Fibroblast of skin of left quadriceps (primary cell): ENCODE measurements at places on chromosomes 5 and 9.

- DNase-seq = no peak
These were observed 943 bp downstream of the SFXN1 start for GRCh38 chr5:175479125-175479881.

- peak; percentile 42 for DNase-seq
These were observed 59.8 kb downstream of the DOCK2 start for GRCh38 chr5:169696621-169697510.

GRCh38 chr9:106334081-106334480 lies 528.9 kb upstream of the ZNF462 start:
- no peak for DNase-seq

DNA sequence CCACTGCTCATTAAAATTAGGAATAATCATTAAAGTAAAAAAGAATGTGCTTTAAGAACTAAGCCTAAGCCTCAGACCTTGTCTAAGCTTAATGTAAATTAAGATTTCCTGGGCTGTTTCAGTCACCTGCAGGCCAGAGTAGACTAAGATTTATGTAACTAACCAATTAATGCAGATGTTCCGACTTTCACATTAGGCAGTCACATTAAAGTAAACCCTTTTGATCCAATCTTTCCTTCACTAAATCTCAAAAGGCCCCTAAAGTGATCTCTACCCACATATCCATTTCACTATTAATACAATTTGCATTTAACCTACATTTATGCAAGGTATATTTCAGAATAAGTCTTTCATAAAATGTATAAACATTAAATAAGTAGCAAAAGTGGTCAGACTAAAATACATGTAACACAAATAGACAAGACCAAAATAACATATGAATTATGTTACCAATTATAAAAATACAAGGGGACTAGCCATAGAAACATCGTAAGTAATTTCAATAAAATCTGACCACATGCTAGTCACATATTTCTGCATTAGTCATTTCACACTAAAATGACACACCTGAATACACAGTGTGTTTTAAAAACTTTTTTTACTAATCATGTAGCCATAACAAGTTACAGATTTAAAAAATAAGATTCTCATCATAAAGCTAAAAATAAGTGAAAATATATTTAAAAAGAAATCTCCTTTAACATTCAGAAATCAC lies 7.7 kb downstream of the NR3C1 start:
- DNase-seq = no peak

DNA sequence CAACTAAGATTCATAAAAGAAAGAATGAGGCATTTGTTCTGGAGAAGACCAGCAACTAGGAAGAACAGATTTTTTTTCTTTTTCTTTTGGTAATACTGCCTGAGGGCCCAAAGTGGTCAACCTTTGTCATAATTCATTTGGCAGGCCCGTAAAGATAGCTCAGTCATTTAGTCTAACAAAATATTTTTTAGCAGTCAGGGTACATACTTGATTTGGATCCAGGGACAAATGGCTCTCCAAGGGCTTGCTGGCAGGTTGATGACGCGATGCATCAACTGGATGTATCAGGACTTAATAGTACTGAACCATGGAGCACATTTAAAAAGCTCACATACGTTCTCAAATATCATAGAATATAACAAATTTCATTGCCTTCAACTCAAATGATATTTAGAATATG lies 203.4 kb upstream of the ZNF608 start:
- no peak for DNase-seq

- no peak for DNase-seq
These were observed 275.5 kb upstream of the TAS2R1 start for GRCh38 chr5:9905661-9906060.

GRCh38 chr5:115471345-115472063 lies 73.1 kb downstream of the FEM1C start:
- no peak for DNase-seq

GRCh38 chr9:114681594-114682332 lies at the start of gene TEX48:
Gene TEX48 (minus strand): TSS chr9:114682192. CDS start chr9:114671723, 10,469 bp downstream.
- no peak for DNase-seq

DNA sequence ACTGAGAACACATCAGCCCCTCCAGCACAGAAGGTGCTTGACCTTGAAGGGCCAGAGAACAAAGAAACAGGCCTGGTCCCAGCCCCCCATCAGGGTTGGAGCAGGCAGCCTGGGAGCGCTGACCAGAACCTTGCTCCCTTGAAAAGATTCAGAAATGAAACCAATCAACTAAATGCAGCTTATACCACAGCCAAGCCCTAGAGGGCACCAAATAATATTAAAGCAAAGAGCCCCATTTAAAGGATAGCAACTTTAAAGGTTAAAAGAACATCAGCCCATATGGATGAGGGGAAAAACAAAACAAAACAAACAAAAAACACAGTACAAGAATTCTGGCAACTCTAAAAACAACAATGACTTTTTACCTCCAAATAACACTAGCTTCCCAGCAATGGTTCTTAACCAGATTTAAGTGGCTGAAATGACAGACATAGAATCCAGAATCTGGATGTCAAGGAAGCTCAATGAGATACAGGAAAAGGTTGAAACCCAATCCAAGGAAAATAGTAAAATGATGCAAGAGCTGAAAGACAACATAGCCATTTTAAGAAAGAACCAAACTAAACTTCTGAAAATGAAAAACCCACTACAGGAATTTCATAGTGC lies 471.9 kb downstream of the MTRR start:
- DNase-seq = peak; percentile 14

- DNase-seq = no peak
These were observed 13.5 kb downstream of the DUSP1 start for GRCh38 chr5:172757394-172758010.

- DNase-seq = no peak
These were observed at the start of gene HACD4 for GRCh38 chr9:21031091-21031807. Gene HACD4 (minus strand): TSS chr9:21031640. CDS start chr9:21031590, 50 bp downstream.

DNA sequence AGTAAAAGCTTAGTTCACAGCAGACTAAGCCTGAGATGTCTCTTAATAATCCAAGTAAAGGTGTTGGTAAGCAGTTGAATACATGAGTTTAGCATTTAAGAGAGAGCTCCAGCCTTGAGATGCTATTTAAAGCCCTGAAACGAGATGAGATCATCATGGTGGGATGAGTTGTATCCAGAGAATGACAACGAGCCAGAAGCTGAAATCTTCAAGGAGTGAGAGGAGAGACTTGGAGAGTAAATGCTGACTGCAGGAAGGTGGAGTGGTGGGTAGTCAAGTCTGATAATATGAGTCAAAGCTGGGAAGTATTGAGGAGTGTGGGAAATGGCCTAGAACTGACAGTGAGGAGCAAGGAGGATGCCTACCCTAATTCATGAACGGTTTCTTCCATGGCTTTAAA lies 53.7 kb downstream of the PLAC8L1 start:
- DNase-seq = peak; percentile 21

- no peak for DNase-seq
These were observed 122.1 kb upstream of the DMAC1 start for GRCh38 chr9:7921545-7922197.

GRCh38 chr5:137498736-137499505 lies at the start of gene SPOCK1:
Gene SPOCK1 (minus strand): TSS chr5:137499326.
- peak; percentile 46 for DNase-seq

DNA sequence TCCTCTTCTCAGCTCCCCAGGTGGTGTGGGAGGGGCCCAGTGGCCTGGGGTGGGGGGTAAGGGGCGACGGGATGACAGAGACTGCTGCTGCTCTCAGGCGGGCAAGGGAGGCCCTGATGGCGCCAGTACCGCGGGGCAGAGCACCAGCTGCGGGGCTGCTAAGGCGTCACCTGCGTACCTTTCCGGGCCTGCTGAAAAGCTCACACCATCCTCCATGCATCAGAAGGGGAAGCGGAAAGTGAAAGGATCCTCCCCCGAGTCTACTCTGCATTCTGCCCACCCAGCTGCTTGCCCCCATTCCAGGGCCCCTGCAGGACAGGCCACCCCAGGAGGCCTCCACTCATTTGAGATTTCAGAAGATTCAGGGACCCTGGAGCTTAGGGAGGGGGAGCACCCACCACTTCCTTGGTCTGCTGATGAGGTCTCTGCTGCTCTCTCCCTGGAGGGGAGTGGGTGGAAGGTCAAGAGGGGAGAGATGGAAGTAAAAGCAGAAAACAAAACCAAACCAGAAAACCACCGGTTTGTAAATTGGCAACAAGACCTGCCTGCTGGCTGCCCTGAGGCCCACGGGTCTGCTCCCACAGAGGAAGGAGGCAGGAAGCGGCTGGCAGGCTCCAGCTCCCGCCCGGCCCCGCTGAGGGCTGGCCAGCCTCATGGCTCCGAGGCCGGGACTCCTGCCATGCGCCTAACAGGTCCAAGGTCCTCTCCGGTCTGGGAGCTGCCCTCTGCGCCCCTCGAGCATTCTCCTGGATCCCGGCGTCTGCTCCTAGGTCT lies 33.6 kb downstream of the PRRT1B start:
- DNase-seq = no peak

- DNase-seq = no peak
These were observed 206.0 kb upstream of the PRR16 start for GRCh38 chr5:120258123-120258522.

DNA sequence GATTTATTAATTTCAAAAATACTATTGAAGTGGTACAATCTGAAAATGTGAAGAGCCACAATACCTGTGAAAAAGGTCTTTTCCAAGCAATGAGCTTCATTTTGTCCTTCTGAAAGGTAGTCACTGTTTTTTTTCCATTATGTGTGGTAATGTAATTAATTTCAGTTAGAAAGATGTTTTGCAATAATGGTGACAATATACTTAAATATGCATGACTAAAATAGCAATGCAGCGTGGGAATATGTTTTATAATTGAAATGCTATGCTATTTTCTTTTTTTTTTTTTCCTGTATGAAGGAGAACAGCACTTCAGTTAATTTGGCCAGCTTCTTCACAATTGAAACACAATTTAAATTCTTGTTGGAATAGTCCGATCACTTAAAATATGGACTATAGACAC lies 41.9 kb downstream of the NPR3 start:
- peak; percentile 57 for DNase-seq

GRCh38 chr5:5178136-5178535 lies 38.0 kb downstream of the ADAMTS16 start:
- DNase-seq = no peak

DNA sequence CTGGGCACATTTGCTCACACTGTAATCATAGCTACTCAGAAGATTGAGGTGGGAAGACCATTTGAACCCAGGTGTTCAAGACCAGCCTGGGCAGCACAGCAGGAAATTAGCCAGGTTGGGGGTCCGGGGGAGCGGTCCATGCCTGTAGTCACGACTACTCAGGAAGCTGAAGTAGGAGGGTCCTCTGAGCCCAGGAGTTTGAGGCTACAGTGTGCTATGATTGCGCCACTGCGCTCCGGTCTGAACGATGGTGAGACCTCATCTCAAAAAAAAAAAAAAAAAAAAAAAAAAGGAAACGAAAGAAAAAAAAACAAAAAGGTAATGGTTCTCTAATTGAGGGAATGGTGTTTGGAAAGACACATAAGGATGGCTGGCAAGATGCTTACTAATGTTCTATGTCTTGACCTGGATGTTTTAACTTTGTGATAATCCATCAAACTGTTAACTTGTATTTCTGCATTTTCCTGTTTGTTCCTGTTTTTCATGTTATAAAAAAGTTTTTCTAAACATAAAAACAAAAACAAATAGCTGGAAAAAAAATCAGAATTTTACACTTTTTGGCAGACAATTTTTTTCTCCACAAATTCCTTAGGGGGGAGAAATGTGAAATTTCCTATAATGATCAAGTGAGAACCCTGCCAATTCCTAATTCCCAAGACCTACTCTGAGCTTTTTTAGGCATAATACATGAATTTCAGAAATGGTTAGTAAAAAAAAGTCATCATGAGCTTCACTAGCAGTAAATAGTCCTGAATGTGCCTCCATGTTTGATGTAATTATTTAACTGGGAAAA lies 96.9 kb downstream of the DENND1A start:
- no peak for DNase-seq

DNA sequence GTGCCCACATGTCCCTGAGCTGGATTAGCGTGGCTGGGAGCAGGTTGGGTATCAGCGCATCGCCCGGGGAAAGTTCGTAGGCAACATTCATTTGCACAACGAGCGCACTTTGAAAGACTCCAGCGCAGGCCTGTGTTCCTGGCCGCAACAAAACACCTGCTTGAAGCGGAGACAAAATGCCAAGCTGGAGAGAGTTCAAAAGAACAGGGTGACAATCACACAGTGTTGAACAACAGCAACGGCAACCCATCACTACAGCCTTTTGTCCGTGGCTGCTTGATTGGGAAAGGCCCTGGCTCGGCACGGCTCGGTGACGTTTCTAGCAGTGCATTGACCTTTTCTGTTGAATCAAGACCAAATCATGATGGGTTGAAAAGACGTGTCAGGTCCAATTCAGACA lies 336.3 kb downstream of the IRX1 start:
- no peak for DNase-seq

DNA sequence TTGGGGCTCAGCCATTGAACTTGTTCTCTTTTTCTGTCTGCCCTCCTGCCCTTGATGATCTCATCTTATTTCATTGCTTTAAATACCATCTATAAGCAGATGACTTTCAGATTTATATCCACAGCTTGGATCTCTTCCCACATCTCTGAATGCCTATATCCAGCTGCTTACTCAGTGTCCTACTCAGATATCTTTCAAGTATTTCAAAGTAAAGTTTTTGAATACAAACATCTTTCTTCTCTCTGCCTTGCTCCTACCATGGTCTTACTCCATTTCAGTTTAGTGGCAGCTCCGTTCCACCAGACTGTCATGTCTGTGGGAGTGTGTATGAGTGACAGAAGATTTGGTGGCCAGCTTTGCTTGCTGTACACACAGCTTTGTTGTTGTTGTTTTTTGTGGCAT lies 59.7 kb downstream of the ERBIN start:
- DNase-seq = peak; percentile 79

- no peak for DNase-seq
These were observed 118.8 kb downstream of the ATPSCKMT start for GRCh38 chr5:10130881-10131280.
